ENCODE measurements at places on chromosomes 7 and 10. TPM values are rescaled to one million over a fixed set of nuclear protein-coding genes. Genes with fewer than 3 reads are reported as not detected.

Gene ENTPD1
- total RNA-seq: 37.5 TPM

Gene WDFY4
- 0.18 TPM for total RNA-seq

Gene SFTPA1
- total RNA-seq: not detected

Gene ZNF804B
- total RNA-seq: not detected

Gene FAM25C
- not detected for total RNA-seq

Gene FXYD4
- not detected for total RNA-seq

Gene AKR1C4
- not detected for total RNA-seq

Gene GNAT3
- not detected for total RNA-seq

Gene CYP3A4
- total RNA-seq: not detected

Gene SPDYE1
- not detected for total RNA-seq

Gene PCLO
- total RNA-seq: not detected

Gene GATA3
- 293 TPM for total RNA-seq

Gene BTBD16
- not detected for total RNA-seq

Gene AZGP1
- not detected for total RNA-seq

Gene CLCN1
- total RNA-seq: not detected

Gene LIMK1
- total RNA-seq: 29.6 TPM

Gene CLDN4
- total RNA-seq: not detected

Gene FAM237B
- total RNA-seq: not detected

Gene GIMAP8
- total RNA-seq: 6.1 TPM

Gene ASB10
- total RNA-seq: not detected

Gene CYP2C19
- total RNA-seq: not detected

Gene ADCY1
- 8.9 TPM for total RNA-seq

Gene RPS24
- total RNA-seq: 1,775 TPM

Gene MYL7
- total RNA-seq: not detected

Gene ZNF394
- 36.4 TPM for total RNA-seq

Gene PLAC9
- not detected for total RNA-seq

Gene METTL27
- 0.90 TPM for total RNA-seq

Data from activated T-helper 2 cell treated with anti-CD3 and anti-CD28 coated beads, Interferon-gamma antibody, Interleukin-2, Interleukin-4, amounts not matched to agents 10 μg/mL and 5 μg/mL and 100 μg/mL, durations not matched to agents 14 hours and 24 hours and 36 hours (primary cell).